ENCODE measurements at places on chromosomes 12 and 14. TPM values are rescaled to one million over a fixed set of nuclear protein-coding genes. Genes with fewer than 3 reads are reported as not detected.

- no peak overlapping the region for H3K27ac ChIP-seq
- H3K4me3 ChIP-seq, result no peak overlapping the region
- no peaks in the 10 kb centered on the region for H3K4me1 ChIP-seq
These were observed 10.9 kb downstream of the NT5DC3 start for GRCh38 chr12:103830025-103830725.

GRCh38 chr12:47350062-47350408 is 270.3 kb upstream of the AMIGO2 start:
- H3K27ac ChIP-seq, result no peak overlapping the region
- H3K4me3 ChIP-seq, result no peak overlapping the region
- H3K27me3 ChIP-seq, result no peaks in the 10 kb centered on the region
- no peaks in the 10 kb centered on the region for H3K36me3 ChIP-seq
- H3K4me1 ChIP-seq, result no peaks in the 10 kb centered on the region

DNA sequence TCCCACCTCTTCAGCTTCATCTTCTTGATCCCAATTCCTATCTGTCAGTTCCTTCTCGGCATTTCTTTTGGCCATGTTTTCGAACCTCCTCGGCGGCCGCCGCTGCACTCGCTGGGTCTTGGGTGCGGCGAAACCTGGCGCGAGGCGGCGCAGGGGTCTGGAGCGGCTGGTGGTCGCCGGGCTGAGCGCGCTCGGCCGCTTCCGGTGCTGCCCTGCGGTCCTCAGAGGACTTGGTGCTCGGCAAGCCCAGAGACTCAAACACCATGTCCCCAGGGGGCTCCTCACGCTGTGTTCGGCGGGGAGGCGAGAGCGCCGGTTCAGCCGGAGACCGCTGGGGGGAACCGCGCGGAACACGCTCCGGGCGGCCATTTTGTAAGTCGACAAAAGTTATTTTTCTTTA is 51.8 kb downstream of the PPP1R36 start:
- H3K27ac ChIP-seq, result no peak overlapping the region
- no peaks in the 10 kb centered on the region for H3K36me3 ChIP-seq
- no peak overlapping the region for H3K4me3 ChIP-seq
- DNase-seq, result no peak
- no peaks in the 10 kb centered on the region for H3K27me3 ChIP-seq

DNA sequence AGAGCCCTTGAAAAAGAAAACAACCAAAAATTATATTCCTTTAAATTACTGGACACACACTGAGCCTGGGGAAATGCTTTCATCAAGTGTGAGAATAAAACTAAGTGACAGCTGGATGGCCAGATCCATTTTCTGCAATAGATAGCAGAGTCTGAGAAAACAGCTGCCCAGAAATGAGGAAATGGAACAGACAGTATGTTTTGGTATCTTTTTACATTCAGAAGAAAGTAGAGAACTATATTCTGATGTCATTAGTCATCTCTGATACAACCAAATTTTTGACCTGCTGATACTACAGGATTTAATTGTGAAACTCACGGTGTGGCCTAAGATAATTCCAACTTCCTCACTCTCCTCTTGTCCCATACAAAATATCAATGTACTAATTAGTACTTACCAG is 78.2 kb downstream of the HMGA2 start:
- no peaks in the 10 kb centered on the region for H3K36me3 ChIP-seq
- no peaks in the 10 kb centered on the region for H3K4me1 ChIP-seq
- no peaks in the 10 kb centered on the region for H3K27me3 ChIP-seq
- H3K4me3 ChIP-seq, result no peak overlapping the region
- no peak for DNase-seq

DNA sequence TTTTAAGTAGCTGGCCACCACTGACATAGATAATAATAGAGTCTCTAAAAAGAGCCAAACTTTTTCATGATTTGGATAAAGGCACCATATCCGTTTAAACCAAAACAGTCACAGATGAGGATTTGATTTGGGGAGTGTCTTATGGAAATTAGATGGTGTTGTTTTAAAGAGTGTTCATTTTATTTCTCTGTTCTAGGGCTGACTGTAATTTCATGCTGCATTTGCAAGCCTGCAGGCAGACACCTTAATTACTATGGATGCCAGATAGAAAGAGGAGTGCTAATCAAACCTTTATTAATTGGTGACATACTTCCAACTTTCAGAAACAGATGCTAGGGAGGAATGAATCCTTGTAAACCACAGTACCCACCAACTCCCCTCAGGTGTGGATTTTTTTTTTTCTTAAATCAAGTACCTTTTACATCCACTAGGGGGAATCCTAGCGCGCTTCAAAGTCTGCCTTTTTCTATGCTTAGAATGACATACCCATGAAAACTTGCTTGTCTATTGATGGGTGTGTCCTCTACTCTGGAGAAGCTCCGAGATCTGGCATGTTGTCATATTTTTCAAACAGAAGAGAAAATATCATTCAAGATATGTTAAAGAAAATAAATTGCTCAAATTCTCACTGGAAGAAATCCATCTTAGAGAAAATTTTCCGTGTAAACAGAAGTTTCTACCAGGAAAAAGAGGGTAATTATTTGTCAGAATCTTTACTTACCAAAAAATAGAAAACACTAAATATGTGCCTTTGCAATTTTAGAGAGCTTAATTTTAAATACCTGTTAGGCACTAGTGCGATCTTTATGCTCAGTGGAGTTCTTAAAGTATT is 14.2 kb upstream of the PLXNC1 start:
- no peak overlapping the region for H3K4me3 ChIP-seq
- no peaks in the 10 kb centered on the region for H3K27me3 ChIP-seq
- no peak overlapping the region for H3K27ac ChIP-seq
- no peak for DNase-seq
- H3K36me3 ChIP-seq, result no peaks in the 10 kb centered on the region
- H3K4me1 ChIP-seq, result peaks cover 6% of the 10 kb centered on the region

Gene KRT71
- total RNA-seq, result not detected

Gene CPNE6
- not detected for total RNA-seq
